AG08396 (cell line): ENCODE measurements at places on chromosomes 6 and 20.

GRCh38 chr6:1825926-1826325 is 216.2 kb downstream of the FOXC1 start:
- no peak for DNase-seq

- DNase-seq, result peak; percentile 28
Measured at GRCh38 chr6:154721460-154721859, 11.8 kb upstream of the SCAF8 start.

DNA sequence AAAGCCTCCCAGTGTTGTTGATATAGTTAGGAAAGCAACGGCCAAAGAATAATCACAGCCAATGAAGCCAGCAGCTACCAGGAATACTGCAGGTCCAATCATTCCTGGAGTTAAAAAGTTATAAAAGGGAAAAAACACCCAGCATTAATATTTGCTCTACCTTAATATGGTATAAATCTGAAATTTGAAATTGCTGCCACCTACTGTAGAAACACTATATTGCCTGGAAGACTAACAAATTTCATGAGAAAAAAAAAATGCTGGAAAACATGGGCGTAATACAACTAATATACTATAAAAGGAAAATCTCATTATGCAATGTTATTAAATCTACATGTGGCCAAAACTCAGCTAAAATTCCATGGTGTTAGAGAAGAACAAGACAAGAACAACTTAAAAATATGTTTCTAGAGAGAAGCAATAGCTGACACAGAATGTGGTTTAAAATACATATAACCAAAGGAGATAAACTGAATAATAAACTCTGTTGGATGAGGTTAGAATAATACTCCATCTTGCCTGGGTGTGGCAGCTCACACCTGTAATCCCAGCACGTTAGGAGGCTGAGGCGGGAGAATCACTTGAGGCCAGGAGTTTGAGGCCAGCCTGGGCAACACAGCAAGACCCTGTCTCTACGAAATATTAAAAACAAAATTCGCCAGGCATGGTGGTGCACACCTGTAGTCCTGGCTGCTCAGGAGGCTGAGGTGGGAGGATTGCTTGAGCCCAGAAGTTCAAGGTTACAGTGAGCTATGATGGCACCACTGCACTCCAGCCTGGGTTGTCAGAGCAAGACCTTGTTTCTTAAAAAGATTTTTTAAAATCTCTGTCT is 43.1 kb downstream of the SLC17A5 start:
- peak; percentile 43 for DNase-seq

DNA sequence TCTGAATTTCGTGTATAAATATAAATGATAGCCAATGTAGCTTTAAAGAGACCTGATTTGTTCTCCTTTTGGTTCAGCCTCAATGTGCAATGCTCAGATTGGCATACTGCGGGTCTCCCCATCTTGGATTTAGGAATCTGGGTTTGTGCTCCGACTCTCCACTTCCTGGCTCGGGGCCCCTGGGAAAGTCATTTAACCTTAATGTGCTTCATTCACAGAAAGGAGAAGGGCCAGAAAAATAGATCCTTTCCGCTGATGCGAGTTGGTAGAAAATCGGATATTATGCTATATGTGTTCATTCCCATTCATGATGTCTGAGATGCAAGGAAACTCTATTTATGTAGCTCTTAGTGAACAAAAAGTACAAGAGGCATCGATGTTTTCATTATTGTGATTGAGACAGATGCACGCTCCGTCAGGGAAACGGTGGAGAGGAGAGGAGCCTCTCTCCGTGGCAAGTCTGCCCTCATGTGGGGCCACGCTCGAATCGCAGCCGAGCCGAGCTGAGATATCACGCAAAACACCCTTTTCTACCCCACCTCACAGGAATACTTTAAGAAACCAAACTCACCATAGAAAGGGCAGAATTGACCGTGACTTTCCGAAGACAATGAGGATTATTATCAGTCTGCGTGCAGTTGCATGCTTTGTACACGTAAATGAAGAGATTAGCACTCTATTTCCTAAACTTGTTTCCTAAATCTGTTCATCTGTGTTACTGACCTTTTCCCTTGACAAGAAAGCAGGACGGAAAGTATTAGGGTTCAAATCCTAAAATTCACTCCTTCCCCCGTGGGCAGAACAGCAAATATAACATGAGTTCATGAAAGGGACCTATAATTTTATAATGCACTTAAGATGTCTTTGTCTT is 136.6 kb downstream of the COL9A1 start:
- DNase-seq, result peak; percentile 47

GRCh38 chr20:32731882-32732266 is 11.4 kb downstream of the COMMD7 start:
- DNase-seq, result no peak

- no peak for DNase-seq
Measured at GRCh38 chr20:47662483-47663353, 122.6 kb downstream of the SULF2 start.

DNA sequence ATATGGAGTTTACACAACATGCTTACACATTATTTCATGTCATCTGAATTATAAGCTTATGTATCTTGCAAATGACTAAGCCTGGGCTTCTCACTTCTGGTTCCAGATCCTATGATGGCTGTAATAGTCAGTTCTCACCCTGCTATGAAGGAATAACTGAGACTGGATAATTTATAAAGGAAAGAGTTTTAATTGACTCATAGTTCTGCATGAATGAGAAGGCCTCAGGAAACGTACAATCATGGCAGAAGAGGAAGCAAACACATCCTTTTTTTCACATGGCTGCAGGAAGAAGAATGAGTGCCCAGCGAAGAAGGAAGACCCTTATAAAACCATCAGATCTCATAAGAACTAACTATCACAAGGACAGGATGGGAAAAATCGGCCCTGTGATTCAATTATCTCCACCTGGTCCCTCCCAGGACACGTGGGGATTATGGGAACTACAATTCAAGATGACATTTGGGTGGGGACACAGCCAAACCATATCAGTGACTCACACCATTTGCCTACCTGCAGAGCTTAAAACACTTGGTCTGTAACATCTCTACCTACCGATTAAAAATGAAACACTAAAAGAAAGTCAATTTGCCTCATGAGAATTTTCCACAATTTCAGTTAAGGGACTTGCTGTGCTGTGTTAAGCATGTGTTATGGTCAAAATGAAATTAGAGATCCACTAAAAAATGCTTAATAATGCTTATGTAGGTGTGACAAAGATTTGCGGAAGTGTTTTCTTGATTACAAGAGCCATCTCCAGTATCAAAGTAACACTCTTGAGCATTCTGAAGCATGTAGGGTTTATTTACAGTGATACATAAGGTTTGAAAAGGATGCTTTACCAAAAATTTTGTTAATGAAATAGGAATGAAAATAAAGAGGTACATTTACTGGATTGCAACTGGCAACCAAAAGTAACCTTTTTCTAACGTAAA is 2.2 kb upstream of the RWDD1 start:
- DNase-seq, result no peak

DNA sequence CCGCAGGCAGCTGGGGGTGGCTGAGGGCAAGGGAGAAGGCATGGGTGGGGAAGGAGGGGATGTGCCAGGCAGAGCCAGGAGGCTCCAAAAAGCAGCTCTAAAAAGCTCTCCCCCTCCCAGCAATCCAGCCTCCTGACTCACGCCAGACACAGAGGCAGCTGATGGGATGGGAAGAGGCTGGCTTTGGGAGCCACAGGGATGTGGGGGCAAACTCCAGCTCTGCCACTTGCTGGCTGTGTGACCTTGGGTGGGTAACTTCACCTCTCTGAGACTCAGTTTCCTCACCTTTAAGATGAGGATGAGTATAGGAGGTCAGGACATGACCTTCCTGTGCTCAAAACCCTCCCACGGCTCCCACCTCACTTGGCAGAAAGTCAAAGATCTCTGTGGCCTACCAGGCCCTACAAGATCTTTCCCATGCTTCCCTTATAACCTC is 148.9 kb downstream of the CEBPB start:
- peak; percentile 77 for DNase-seq

DNA sequence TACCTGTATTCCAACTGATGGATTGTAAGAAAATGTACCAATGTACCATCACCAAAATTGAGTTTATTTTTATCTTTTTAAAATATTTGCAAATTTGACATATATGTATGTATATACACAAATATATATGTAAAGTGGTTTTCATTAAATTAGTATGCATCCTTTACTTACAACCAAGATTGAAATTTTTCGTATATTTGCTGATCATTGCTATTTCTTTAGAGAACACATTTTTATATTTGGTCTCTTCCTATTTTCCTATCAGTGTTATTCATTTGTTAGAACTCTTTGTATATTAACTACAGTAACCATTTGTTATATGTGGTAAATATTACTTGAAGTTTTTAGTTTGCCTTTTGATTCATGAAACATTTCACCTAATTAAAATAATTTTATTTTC is 74.2 kb downstream of the MTFR2 start:
- no peak for DNase-seq

DNA sequence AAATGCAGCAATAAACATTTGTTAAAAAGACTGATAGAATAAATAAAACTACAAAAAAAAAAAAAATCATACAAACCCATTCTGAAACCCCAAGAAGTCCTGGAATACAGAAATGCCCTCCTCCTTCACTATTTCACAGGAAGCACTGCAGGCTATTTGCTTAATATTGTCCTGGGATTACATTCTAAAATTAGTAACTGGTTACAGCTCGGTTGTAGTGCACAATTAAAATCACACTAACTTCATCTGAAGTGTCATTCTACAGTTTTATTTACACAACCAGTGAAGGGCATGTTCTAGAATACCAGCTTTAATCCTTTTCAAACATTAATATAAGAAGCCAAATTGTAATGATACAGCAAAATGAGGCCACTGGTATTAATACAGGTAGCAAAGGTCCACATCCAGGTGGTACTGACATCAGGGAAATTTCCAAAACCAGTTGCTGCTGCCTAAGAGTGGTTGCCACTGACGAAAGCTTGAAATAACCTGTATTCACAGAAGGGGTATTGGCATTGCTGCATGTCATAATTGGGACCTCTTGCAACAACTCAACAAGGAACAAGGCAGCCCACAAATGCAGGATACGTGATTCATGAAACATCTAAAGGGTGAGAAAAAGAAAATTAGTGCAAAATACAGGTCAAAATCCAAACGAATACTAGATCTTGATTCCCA is 26.9 kb downstream of the AKIRIN2 start:
- no peak for DNase-seq

DNA sequence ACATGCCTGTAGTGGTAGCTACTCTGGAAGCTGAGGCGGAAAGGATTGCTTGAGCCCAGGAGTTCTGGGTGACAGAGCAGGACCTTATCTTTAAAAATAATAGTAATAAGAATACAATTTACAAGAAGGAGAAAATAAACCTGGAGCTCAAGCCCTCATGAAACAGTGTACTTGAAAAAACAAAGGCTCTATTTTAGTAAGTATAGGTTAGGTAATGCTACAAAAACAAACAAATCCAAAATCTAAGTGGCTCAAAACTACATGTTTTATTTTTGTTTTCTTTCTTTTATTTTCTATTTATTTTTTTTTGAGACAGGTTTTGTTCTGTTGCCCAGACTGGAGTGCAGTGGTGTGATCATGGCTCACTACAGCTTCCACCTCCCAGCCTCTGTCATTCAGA is 57.6 kb upstream of the SLC23A2 start:
- no peak for DNase-seq

GRCh38 chr6:167510648-167511047 is 185.8 kb downstream of the TTLL2 start:
- no peak for DNase-seq

GRCh38 chr20:32582659-32583580 is 2.2 kb downstream of the NOL4L start:
- peak; percentile 58 for DNase-seq

- DNase-seq, result no peak
Measured at GRCh38 chr6:46756469-46757213, 9.9 kb downstream of the ANKRD66 start.

DNA sequence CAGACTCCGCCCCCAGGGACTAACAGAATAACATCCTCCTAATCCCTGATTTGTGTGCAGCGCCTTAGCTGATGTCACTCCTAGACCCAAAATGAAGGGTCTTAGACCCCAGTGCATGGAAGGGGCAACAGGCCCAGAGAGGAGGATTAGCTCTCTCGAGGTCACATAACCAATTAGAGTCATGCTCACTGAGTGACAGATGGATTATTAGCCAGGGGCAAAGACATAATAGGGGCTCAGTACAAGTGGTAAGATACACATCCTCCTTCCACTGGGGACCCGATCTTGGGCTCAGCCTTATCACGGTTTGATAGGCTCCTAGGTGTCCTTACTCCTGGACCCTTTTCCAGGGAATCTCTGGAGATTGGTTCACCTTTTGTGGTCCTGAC is 858 bp downstream of the TP53INP2 start:
- DNase-seq, result no peak

DNA sequence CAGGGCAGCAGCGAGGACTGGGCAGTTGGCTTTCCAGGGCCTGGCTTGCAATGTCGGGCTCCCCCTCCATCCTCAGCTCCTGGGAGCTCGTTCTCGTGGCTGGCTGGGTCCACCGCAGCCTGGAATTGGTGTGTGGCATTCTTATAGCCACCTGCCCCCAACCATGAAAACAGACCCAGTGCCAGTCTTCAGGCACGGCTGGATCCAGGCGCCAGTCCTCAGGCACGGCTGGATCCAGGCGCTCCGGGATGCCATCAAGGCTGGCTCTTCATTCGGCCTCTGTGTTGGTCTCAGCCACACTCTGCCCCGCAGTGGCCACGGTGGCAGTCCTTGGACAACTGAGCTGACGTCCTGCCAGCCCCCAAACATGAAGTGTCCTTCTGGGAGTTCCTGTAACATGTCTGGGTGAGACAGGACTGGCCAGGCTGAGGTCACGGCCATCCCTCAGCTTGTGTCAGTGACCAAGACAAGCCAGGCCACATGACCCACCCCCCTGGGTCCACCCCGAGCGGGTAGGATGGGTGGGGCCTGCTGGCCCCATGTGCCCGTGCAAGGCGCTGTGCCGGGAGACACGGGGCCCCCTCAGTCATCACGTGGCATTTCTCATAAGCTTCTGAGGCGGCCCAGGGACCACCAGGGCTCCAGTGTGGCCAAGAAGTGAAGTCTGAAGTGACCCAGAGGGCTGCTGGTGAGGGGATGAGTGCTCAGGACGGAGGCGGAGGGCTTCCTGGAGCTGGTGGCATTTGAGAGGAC is 99.0 kb downstream of the TAF4 start:
- DNase-seq, result no peak

- DNase-seq, result peak; percentile 52
Measured at GRCh38 chr20:59032713-59033059, 551 bp upstream of the ATP5F1E start.

DNA sequence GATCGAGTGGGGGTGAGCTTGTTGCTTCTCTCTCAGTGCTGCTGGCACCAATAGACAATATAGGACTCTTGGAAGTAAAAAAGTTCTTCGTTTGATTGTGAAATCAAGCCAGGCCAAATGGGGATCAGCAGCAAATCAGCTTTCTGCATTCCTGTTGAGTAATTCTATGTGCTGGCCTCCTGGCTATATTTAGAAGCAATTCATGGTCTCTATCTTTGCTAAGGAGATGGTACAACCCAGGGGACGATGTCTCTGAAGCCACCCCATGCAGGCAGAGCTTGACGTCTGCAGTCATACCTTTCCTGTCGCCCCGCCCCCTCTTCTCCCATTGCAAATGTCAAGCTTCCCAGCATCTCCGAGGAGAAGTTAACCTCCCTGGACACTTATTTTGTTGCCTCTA is 199.1 kb downstream of the SCP2D1 start:
- peak; percentile 32 for DNase-seq
